M059J (cell line): ENCODE measurements at places on chromosomes 7 and 10.

- DNase-seq = no peak
These were observed 64.2 kb upstream of the VWDE start for GRCh38 chr7:12467837-12468236.

- no peak for DNase-seq
These were observed 37.2 kb upstream of the PSMG3 start for GRCh38 chr7:1607001-1607400.

DNA sequence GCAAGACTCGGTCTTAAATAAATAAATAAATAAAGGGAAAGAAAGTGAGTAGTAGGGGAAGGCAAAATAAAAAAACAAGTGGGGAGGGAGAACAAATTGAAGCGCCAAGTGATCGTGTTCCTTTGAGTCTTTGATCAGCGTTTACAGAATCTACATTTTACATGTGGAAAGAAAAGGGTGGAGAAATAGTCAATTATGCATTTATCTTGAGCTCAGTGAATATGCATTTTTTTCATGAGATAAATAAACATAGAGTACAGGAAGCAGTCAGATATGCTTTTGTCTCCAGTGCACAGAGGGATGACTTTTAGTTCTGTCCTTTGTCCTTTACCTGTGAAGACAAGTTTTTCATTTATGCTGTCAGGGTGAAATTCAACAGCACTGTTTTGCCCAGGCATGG lies 6.1 kb upstream of the GUSB start:
- no peak for DNase-seq

DNA sequence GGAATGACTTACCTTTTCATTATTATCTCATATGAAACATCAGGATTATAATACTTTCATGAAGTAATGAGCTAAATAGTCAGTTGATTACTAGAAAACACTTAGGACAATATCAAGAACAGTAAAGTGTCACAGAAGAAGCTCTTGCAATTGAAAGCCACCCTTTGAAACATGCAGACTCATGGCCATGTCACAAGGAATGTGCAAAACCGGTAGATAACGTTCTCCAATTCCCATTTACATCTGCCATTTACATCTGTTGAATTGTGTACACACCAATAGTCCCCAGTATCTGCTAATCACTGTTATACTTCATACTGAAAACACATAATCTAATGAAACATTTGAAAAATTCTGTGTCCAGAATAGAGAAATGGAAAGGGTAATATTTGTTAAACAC lies 237.5 kb downstream of the CREB5 start:
- no peak for DNase-seq

DNA sequence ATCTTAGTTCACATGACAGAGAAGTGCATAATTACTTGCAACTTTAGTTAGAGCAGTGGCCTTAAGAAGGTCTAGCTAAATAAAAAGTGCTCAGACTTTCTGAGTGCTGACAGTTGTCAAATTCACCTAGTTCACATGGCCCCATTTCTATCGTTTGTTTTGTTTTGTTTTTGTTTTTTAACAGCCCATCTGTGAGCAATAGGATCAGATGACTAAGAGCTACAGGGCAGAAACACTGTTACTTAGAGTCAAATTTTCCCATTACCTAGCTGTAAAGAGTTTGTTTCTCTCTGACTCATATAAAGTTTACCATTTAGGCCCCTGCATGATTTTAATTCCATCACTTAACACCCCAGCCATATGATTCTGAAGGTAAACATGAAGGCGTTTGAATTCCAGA lies 18.8 kb downstream of the CAV1 start:
- peak; percentile 84 for DNase-seq
